ENCODE measurements at places on chromosomes 4 and X.
A peak's percentile ranks its signal among the peaks of the same experiment; 100 is the strongest.

DNA sequence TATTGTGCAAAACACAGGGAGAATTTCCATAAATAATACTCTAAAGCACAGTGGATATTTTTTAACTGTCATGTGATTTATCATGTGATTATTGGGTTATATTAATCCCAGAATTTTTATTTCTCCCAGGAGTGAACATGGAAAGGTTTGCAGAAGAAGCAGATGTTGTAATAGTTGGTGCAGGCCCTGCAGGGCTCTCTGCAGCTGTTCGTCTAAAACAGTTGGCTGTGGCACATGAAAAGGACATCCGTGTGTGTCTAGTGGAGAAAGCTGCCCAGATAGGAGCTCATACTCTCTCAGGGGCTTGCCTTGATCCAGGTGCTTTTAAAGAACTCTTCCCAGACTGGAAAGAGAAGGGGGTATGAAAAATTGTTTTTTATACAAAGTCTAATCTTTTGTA lies 10.0 kb downstream of the ETFDH start:
- no peak for DNase-seq

GRCh38 chr4:171812665-171813525 lies at the start of gene GALNTL6:
TSS of gene GALNTL6 (plus strand) at chr4:171813404.
- DNase-seq, result no peak

DNA sequence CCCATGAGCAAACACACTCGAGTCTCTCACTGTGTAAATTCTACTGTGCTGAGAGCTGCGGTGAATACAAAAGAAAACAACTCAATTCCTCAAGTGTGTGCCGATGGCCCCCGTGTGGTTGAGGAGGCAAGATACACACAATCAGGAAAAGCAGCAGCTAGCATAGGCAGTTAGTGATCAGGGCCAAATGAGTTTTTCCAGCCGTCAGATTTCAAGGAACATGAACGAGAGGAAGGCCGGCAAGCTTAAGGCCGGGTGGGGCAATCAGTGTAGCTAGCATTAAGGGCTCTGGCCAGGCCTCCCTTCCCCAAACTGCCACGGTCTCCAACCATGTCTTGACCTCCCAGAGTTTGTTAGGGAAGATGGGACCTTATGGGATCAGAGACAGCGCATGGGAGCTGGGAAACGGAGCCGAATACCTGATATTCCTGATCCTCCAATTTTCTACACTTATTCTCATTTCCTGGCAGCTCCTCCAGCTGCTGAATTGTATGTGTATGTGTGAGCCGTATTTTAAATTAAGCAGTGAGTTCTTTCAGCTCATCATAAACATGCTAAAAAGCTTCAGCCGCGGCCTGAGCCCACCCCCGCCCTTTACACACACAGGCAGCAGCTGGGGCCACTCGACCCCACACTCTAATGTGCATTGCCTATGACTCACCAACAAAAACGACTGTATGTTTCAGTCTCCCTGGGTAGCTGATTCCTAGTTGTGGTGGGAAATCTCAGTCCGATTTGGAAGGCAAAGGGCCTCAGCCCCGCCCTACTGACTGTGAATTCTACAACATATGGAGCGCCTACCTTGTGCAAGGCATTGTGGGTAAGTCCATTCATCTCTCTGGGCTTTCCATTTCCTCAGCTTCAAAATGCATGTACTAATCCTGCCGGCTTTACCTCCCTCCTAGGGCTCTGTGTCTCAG lies 59.9 kb downstream of the RTL9 start:
- DNase-seq, result no peak

DNA sequence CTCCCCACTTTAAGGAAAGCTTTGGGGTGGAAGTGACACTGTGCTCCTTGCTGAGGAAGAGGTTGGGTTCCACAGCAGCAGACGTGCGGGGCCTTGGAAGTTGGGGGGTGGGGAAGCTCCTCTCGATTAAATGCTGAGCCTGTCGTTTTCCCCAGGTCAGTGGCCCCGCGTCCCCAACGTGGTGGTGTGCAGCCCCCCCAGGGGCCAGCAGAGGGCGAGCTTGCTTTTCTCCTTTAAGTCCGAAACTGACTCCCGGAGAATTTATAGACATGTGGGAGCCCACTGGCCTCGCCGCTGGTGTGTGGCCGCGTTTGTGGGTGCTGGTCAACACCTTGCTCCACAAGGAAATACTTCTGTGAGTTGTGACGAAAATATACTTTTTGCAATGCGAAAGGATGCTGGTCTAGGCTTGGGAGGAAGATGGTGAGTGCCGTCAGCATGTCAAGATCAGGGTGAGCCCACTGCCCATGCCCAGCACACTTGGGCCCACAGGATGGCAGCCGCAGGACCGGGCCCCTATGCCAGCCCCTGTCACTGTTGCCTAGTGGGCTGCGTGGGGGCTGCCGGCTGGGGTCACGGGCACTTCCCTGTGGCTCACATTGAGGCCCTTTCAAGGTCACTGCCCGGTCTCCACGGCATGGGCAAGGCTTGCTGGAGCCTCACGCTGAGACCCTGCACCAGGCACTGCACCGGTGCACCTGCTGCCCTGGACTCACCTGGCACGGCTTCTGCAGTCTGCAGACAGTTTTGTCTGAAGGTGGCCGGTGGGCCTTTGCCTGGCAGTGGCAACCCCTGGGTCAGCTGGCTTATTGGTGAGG lies 9.4 kb downstream of the UVSSA start:
- peak; percentile 10 for DNase-seq

DNA sequence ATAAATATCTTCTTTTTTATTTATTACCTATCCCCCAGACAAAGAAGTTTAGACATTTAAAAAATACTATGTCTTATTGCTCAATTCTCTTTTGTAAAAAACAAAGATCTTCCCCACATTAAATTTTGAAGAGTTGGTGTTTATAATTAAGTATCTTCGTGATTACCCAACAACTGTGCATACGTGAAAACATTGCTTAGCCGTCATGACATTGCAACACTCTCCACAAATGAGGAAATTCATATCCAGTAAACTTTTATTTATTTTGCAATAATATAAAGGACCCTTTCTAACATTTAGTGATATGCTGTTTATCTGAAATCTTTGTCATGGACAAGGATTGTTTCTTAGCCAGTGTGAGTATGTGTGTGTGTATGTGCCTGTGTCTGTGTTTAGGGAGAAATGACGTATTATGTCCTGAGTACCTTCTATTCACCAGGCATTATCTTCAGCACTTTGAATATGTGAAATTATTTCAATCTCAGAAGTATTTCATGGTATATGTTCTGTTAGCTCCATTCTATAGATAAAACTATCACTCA lies 26.1 kb upstream of the EREG start:
- DNase-seq, result no peak

DNA sequence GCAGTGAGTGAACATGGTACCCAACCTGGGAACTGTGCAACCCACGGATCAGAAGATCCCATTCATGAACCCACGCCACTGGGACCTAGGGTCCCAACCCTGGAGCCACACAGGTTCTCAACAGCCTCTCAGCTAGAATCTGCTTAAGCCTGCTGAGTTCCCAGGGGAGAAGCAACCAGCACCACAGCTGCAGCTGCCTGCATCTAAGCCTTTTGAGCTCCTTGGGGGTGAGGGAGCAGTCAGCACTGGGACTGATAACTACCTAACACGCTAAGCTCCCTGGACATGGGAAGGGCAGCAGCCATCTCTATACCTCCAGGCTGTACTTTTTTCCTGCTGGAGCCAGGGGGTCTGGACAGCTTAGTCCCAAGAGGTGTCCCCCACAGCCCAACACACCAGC lies 179.3 kb downstream of the IL15 start:
- no peak for DNase-seq

DNA sequence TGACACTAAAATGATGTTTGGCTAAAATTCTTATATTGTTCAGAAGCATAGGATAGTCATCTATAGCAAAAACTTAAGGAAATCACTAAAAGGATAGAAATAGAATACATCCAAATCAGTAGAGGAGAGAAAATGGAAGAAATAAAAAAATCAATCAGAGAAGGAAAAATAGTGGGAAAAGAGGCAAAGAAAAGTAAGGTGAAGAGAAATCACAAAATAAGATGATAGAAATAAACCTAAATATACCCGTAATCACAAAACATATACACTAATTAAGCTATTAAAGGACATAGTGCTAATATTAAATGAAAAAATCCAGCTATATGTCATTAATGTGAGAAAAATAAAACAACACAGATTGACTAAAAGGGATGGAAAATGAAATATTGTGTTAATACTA lies 6.3 kb downstream of the PGRMC2 start:
- no peak for DNase-seq

- DNase-seq, result no peak
Observed at GRCh38 chrX:137428766-137429591, 136.9 kb upstream of the ZIC3 start.

- DNase-seq, result no peak
Observed at GRCh38 chr4:123198706-123199105, 197.9 kb upstream of the SPRY1 start.

DNA sequence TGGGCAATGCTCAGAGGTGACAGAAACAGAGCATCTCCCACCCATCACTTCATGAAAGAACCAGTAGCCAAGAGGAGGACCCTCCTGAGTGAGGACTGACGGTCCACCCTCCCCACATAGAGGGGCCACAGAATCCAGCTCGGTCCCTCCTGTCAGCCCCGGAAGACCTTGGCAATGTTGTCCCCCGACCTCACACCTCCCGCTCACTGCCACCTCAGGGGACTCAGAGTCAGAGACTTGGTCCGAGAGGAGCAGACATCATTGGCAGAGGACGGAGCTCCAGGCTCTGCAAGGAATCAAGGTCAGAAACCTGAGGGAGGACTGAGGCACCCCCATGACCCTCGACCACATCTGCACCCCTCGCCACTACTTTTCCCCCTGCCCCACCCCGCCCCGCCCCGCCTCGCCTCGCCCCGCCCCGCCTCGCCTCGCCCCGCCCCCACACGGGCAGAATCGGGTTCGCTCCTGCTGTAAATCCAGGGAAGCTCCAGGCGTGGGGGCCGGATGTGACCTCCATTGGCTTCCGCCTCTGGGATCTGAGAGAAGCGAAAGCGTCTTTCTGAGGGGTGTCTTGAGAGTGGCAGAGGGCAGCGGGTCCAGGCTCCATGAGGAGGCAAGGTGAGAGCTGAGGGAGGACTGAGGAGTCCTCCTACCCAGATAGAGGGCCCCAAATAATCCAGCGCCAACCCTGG lies at the start of gene MAGEA11:
MAGEA11 (plus strand) TSS at position 516 of the 692 bp plus-strand sequence. CDS start 1,100 bp downstream, outside the sequence.
- no peak for DNase-seq

- DNase-seq, result no peak
Observed at GRCh38 chrX:46554942-46555341, 9.7 kb upstream of the ZNF674 start.

DNA sequence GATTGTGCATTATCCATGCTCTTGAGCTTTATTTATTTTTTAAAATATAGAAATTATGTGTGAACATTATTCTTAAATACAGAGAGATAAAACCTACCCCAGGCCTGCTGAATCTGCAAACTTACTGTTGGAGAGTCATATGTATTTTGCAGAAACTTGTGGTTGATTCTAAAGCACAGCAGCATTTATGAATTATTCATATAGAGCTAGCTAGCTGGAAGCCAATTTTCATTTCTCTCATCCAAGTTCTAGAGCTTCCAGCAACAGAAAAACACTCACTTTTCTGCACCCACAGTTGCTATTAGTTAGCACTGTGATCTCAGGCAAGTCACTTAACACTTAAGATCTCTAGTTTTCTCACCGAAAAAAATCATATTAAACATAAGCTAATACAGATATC lies 479.5 kb upstream of the FAM47C start:
- DNase-seq, result no peak

DNA sequence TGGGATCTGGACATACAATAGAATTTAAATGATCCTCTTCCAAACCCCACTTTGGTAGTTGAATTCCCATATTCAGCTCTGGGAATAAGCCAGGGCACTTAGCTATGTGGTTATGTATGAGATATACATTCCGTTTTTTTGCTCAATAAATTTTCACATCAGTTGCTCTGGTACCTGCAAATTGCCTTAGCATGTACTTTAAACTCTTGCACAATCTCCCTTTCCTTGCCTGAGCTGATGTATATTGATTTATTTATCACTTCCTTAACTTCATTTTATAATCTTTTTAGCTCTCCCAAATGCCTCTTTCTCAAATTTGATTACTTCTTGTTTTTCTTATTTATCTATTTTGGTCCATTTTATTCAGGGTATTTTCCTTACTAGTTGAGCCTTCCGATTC lies 90.1 kb upstream of the AGA start:
- no peak for DNase-seq

GRCh38 chr4:87060957-87061356 lies 126.1 kb downstream of the AFF1 start:
- no peak for DNase-seq

- DNase-seq, result no peak
Observed at GRCh38 chr4:47662975-47663374, 174.9 kb downstream of the CORIN start.

DNA sequence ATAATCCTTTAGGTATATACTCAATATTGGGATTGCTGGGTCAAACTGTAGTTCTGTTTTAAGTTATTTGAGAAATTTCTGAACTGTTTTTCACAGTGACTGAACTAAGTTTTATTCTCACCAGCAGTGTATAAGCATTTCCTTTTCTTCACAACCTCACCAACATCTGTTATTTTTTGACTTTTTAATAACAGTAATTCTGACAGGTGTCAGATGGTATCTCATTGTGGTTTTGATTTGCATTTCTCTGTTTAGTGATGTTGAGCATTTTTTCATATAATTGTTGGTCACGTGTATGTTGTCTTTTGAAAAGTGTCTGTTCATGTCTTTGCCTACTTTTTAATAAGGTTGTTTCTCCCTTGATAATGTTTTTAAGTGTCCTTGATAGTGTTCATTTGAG lies 112.6 kb downstream of the LINC00632 start:
- DNase-seq, result no peak

DNA sequence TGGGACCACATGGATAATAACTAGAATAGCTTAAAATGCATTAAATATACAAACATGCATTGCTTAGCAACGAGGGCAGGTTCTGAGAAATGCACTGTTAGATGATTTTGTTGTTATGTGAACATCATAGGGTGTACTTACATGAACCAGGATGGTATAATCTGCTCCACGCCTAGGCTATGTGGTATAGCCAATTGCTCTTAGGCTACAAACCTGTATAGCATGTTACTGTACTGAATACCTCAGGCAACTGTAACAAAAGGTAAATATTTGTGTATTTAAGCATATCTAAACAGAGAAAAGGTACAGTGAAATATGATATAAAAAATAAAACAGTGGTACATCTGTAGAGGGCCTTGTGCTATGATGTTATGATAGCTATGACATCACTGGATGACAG lies 169.2 kb upstream of the IL15 start:
- no peak for DNase-seq

DNA sequence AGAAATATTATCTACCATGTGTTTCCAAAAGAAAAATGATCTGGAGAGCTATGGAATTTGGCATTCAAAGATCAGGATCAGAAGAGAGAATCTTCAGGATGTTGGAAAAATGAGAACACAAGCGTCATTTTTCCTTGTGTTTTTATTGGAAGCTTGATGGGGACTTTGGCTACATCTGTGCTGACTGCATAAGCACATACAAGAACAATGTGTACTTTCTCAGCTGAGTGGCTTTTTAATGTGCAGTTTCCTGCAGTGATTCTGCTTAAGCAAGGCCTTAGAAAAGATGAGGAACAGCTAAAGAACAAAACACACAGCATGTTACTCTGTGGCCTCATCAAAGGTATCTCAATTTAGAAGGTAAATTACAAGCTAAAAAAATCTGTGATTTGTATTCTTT lies 1039.9 kb downstream of the GLUD2 start:
- DNase-seq, result no peak
